ENCODE measurements at places on chromosomes 11 and 22.

DNA sequence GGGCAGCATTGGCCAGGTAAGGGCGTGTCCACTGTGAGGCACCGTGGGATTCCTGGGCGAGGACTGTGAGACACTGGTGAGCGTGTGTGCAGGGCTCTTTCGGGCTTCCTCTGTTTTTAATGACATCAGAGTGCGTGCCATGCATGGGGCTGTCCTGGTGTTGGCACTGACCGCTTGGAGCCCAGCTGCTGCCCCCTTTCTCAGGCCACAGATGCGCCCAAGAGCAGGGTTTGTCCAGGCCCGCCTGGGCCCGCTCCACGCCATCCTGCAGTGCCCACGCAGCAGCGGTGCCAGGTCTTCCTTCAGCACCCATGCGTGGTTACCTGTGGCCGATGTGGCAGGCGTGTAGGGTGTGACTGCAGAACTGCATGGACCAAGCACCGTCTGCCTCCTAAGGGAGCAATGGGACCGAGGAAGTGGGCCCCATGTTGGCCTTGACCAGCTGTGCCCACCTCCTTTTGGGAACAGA, 72.3 kb upstream of the SEPTIN5 start:
- no peak for DNase-seq

DNA sequence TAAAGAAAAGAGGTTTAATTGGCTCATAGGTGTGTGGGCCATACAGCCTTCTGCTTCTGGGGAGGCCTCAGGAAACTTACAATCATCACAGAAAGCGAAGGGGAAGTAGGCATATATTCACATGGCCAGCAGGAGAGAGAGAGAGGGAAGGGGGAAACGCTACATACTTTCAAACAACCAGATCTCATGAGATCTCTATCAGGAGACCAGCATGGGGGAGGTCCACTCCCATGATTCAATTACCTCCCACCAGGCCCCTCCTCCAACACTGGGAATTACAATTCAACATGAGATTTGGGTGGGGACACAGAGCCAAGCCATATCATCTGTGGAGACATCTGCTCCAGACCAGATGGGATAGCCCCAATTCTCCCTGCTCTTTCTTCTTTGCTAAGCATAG, 866.0 kb downstream of the BRD1 start:
- no peak for DNase-seq

GRCh38 chr22:26679003-26679629, 21.7 kb downstream of the MIAT start:
- peak; percentile 36 for DNase-seq

DNA sequence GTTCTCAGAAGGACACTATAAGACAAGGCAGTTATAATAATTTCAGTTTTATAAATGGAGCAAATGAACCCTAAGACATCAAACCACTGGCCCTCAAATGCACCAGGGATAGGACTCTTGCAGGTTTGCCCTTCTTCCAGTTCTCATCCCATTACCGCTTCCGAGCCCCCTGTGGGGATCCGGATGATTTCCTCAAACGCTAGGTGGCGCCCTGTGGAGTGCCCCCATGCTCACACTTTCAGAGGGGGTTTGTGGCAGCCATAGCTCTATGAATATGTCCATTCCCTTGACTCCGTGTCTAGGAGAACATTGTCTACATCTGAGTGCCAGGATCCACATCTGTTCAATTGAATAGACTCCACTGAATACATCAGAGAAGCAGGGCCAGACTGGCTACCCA, 816.3 kb downstream of the NTM start:
- no peak for DNase-seq

- DNase-seq = no peak
Measured at GRCh38 chr22:25120093-25120561, 79.5 kb upstream of the CRYBB3 start.

DNA sequence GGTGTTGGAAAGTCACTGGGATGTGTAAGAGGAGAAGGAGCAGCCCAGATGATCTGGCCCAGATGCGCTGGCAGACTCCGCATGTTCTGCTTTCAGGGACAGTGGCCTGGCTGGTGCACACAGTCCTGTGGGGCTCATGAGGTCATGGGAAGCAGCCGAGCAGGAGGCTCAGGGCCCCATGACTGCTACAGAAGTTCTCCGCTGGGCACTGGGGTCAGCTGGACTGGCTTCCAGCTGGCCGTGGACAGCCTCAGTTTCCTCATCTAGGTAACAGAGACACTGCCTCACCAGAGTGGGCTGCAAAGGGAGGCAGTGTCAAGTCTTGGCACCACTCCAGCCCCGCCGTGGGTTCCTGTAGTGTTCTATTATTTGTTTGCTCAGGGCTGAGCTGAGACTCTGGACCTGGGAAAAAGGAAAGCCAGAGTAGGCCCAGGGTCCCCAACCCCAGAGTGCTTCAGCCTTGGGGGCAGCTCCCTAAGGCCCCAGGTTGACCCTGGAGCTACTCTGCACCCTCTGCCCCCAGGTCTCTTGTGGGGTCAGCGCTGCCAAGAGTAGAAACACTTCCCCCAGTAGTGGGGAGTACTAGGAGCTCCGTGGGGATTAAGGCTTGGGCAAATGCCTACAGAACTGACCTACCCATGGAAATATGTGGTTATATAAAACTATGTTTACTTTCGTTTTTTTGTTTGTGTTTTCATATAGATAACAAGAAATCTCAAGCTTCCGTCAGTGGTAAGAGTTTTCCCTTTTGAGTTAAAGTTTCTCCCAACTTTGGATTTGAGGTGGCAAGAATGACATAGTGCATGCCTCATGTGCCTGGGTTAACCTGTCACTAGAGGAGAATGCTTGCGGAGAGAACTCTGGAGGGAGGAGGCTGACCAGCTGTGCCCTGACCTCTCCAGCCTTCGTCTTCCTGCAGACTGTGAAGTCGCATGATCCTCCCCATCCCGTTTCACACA, 45.3 kb downstream of the MED15 start:
- DNase-seq = no peak

DNA sequence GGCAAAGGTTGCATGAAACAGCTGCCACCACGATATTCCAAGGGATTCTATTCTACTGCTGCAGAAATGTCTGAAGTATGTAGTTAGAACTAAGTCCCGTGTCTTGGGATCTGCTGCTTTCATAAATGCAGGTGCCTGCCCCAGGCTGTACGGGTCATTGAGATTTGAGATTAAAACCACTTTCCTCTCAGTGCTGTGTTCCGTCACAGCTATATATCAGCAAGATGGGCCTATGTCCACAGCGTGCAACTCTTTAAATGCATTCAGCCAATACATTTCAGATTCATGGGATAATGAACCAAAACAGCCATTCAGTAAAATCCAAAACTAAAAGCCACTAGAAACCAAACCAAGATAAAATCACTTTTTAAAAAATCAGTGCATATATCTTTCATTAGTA, 107.3 kb upstream of the LUZP2 start:
- DNase-seq = no peak

- no peak for DNase-seq
Measured at GRCh38 chr11:99424313-99425084, 403.8 kb downstream of the CNTN5 start.

DNA sequence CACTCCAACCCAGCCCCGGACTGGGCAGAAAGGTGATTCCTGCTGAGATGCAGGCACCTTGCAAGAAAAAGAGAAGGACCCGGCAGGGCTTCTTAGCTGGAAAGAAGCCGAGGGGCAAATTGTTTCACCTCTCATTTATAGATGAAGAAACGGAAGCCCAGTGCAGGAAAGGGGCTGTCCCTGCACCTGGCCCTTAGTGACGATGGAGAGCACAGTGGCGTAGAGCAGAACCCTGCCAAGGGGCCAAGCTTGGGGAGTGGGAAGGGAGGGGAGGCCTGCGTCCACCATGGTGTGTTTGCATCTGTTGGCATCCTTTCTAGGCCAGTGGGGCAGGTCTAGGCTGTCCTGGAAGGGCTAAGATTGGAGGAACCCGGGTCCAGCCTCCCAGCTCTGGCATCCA, 7.8 kb upstream of the MS4A15 start:
- DNase-seq = no peak

GRCh38 chr11:35088226-35088625, 50.7 kb upstream of the CD44 start:
- no peak for DNase-seq

- DNase-seq = no peak
Measured at GRCh38 chr11:116467823-116468222, 305.0 kb downstream of the BUD13 start.

- peak; percentile 41 for DNase-seq
Measured at GRCh38 chr22:17773606-17774205, 563 bp downstream of the BID start.

- no peak for DNase-seq
Measured at GRCh38 chr11:5289696-5290095, 12.1 kb downstream of the OR51B4 start.

- no peak for DNase-seq
Measured at GRCh38 chr22:50521710-50522109, 3.7 kb downstream of the SCO2 start.

GRCh38 chr11:13681446-13681845, 13.0 kb downstream of the FAR1 start:
- no peak for DNase-seq

DNA sequence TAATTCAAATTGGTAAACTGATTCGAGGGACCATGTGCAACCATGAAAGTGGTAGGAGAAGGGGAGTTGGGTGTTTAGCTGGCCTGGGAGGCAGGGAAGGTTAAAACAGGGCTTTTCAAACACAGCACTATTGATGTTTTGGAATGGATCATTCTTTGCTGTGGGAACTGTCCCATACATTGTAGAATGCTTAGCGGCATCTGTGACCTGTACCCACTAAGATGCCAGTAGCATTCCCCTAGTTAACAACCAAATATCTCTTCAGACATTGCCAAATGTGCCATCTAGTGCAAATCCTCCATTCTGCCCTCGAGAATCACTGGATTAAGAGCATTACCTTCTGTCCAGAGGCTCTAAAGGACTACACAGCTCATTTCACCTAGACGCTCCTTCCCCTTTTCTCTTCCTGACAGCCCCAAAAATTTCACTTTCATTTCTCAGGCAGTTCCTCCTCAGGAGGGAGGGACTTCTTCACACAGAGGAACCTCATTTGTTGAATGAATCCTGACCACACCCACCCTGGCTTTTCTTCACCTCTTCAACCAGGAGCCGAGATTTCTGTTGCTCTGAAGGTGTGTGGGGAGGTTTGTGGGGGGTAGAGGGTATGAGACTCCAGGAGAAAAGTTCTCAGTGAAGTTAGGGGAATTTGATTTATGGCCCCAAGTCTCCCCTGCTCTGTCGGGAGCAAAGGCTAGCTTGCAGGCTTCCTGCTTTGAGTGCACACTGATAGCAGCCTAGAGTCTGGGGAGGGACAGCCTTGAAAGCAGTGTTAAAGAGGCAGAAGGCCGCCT, at the start of gene TRIM34:
TSS of gene TRIM34 (plus strand) at position 513 of the 791 bp plus-strand sequence. CDS start 7,331 bp downstream, outside the sequence.
- peak; percentile 39 for DNase-seq

GRCh38 chr11:69173925-69174581, 18.3 kb downstream of the SMIM38 start:
- DNase-seq = no peak

- no peak for DNase-seq
Measured at GRCh38 chr11:29051935-29052334, 943.7 kb downstream of the METTL15 start.

- DNase-seq = no peak
Measured at GRCh38 chr11:14315130-14315529, 43.9 kb downstream of the RRAS2 start.

DNA sequence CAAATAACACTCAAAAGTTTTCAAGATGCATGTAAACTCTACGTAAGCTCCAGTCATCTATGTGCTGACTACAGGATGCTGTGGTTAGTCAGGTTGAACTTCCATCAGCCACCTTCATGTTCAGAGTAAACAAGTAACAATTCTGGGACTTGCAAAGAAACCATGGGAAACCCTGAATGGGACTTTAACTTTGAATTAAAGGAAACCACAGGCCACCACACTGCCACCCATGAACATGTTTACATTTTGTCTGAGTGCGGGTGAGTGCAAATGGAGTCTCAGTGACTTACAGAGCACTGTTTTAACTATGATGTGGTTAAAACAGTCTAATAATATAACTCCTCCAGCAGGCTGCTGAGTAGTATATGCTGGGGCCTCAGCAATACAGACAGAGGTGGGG, 12.9 kb upstream of the SYTL2 start:
- DNase-seq = peak; percentile 38

GRCh38 chr11:118618991-118619375, 11.6 kb downstream of the PHLDB1 start:
- DNase-seq = no peak

DNA sequence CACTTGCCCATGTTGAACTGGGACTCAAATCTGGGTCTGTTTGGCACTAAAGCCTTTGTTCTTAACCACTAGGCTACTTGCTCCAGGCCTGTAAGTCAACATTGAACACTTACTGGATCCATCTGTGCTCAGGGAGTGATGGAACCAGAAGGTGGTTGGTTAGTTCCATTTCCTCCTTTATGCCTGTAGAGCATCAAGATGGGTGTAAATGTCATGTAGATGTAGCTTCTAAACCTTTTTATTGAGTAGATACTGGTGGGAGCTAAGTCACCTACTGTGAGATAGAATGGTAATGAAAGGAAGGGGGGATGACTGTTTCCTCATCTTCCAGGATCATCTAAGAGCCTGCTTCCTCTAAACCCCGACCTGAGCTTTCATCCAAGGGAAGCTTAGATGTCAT, 38.6 kb upstream of the ALKBH3 start:
- DNase-seq = no peak

- no peak for DNase-seq
Measured at GRCh38 chr11:20355221-20356219, 8.0 kb upstream of the HTATIP2 start.

DNA sequence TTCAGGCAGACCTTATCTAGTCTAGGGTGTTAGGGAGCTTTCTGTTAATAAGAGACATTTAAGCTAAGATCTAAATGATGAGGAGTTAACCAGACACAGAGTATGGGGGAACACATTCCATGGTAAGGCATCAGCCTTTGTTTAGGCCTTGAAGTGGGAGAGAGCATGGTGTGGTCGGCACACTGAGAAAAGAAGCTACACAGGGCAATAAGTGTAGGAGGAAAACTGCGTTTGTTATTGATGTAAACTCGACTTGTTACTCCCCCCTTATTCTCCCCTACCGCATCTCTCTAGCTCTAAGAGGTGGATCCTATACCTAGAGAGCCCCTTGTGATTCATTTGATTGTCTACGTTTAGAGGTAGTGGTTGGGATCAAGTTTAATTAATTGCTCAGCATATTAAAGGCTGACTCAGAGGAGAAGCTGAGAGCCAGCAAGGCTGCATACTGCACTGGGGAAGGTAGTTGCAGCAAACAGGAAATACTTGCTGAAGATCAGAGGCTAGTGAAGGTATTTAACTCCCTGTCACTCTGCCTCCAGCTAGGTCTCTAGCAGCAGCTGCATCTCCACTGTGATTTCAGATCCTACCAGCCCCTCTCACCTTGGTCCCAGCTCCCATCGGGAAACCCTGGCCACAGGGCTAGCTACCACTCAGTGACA, 86.8 kb upstream of the TEAD1 start:
- no peak for DNase-seq

DNA sequence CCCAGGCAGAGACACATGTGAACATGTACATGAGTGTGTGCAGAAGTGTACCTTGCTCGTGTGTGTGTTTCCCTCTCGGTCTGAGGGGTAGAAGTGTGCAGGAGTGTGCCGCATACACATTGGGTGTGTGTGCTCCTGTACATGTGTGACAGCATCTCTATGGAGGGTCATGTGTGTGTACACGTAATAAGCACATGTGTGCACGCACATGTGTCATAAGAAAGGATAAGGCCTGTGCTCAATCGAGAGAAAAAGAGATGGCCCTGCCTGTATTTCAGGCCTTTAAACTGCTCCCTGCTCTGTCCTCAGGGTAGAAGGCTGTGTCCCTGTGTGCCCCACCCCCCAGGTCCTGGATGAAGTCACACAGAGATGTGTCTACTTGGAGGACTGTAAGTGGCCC, 61.8 kb downstream of the OTOG start:
- no peak for DNase-seq
